SHP77 (cell line): ENCODE measurements at places on chromosomes 12 and 14.
A peak's percentile ranks its signal among the peaks of the same experiment; 100 is the strongest.

GRCh38 chr14:61223552-61223951 is 57.6 kb downstream of the TMEM30B start:
- no peak for DNase-seq

DNA sequence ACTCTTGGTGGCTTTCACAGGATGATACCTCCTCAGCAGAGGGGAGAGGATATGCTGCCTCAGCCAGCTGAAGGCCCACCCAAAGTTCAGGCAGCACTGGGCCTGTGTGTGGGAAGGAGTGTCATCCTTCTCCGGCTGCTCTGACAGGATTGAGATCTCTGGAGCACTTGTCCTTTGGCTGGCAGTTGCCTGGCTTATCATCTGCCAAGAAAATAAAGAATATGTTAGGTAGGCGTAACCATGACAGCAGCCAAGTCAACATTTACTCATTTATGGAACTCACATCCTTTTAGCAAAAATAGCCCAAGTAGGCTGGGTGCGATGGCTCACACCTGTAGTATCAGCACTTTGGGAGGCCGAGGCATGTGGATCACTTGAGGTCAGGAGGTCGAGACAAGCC is 68.5 kb downstream of the PPFIBP1 start:
- DNase-seq: no peak

GRCh38 chr12:3295646-3296408 is 195.2 kb upstream of the PRMT8 start:
- DNase-seq: no peak

- DNase-seq: no peak
Observed at GRCh38 chr12:58309806-58310205, 368.4 kb downstream of the ATP23 start.

DNA sequence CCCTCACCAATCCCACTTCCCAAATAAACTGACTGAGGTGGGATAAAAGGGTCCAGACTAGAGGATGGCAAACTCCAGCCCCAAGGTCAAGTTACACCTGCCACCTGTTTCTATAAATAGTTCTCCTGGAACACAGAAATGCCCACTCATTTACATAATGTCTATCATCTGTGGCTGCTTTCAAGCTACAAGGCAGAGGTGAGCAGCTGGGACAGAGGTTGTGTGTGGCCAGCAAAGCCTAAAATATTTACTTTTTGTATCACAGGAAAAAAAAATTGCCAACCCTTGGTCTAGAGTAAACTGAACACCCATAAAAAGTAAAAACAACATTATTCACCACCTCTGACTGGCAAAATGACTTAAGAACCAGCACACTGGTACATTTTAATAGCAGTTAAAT is 269.4 kb downstream of the RGS6 start:
- no peak for DNase-seq

- DNase-seq: no peak
Observed at GRCh38 chr14:95507174-95507573, 9.3 kb downstream of the SYNE3 start.

GRCh38 chr12:131828671-131829355 is 620 bp downstream of the MMP17 start:
- DNase-seq: no peak

DNA sequence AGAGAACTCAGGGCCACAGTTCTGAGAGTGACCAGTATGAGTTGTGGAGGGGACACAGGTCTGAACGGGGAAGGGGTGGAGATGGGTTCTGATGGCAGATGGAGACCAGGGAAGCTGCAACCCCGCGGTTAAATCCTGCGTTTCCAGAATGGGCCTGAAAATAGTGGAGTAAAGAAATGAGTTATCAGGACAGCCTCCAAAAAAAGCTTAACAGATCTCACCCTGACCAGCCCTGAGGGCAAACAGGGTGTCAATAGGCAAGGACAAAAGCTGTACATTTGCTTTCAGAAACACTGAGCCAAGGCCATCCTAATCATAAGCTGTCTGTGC is 555 bp upstream of the RTN1 start:
- no peak for DNase-seq

DNA sequence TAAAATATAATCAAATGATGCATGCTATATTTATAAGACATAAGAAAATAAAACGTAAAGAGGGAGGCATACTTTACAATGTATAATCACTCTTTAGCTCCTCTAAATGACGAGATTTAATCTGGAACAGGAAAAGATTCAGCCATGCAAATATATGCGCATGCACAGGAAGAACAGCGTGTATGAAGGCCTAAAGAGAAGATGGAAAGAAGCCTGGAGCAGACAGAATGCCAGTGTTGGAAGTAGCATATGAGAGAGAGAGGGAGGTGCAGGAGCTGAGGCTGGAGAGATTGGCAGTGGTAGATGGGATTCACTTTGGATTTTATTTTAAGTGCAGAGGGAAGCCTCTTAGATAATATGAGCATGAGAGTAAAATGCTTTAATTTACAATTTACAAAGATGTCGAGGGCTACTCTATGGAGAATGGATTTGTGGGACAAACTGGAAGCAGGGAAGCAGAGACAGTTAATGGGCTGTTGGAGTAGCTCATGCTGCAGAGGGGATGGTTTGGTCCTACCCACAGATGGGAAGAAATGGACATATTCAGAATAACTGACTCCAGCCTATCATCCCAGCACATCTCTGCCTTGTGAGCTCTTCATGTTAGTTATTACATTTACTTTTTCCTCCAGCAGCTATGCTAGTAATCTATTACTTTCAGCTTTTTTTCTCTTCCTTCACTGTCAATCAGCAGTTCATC is 411.1 kb downstream of the TMTC2 start:
- no peak for DNase-seq

DNA sequence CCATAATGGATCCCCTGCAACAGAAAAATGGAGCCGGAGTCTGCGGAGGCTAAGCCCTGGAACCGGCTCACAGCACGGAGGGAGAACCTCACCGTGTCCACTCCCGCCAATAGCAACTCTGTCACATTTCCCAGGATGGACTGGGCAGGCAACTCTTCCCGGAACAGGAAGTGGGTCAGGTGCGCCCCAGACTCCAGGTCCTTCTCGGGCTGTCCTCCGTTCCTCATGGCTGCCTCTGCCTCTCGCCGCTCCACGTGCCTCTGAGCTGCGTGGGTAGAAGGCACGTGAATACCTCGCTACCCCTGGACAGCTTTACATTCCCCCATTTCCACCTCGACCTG is 2.2 kb downstream of the CYP27B1 start:
- no peak for DNase-seq

DNA sequence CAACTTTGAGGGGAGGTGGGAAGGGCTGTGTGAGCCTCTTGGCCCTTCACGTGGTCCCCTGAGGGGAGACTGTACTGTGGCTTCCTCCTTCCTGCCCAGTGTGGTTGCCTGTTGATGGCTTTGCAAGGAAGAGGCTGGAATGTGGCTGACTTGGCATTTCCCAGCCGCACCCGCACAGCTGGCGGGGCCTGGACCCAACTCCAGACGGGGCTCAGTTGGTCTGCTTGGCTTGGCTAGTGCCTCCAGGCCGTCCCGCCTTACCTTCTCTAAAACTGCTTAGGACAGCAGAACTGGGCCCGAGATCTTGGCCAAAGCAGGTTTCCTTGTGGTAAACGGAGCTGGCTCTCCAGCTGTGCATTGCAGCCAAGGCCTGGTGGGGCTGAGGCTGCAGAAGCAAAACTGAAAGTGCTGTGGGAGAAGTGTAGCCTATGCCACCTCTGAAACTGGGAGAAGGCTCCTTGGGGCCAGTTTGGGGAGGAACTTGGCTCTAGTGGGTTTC is 139.5 kb downstream of the SMOC1 start:
- DNase-seq: no peak

DNA sequence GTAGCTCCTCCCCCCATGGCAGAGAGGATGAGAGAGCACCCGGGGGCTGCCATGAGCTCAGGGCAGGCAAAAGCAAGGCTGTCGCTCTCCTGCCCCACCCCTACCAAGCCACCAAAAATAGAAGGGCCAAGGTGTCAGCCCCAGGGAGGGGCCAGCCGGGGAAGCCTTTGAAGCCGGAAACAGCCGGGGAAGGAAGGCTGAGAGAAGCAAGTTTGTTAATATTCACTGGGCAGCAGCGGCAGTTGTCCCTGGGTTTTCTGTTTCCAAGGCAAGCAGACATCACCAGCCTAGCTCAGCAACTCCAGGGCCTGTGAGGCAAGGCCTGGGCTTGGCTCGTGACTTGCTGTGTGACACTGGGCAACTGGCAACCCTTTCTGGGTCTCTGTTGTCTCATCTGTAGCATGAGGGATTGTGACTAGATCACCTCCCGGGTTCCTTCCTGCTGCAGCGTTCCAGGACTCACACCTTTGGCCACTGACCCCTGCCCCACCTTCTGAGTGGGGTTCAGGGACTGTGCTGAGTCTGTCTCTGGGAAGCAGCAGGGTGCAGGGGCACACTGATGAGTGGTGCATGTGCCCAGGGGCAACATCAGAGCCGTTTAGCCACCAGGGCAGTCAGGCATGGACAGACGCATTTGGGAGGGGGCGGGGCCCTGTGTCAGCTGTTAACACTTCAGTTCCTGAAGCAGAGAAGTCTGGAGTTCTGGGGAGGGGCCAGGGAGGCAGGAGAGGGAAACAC is 24.3 kb downstream of the SYNDIG1L start:
- DNase-seq: peak; percentile 4

DNA sequence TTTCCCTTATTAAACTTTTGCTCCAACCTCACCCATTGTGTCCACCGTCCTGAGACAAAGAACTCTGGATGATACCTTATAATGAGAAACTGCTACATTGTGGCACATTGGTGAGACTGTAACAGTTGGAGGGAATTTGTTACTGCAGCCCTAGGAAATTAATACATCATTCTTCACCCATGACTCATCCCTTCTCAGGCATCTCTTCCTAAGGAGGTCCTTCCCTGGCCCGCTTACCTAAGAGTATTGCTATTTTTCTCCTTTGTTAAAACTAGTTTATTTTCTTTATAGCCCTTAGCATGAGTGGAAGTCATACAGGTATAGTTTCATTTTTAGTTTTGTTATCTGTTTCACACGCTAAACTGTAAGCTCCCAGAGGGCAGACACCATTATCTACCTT is 87.1 kb downstream of the TMEM260 start:
- no peak for DNase-seq

GRCh38 chr12:89901906-89902642 is 193.4 kb upstream of the ATP2B1 start:
- DNase-seq: no peak

GRCh38 chr14:75147423-75148071 is 20.7 kb upstream of the NEK9 start:
- DNase-seq: no peak

DNA sequence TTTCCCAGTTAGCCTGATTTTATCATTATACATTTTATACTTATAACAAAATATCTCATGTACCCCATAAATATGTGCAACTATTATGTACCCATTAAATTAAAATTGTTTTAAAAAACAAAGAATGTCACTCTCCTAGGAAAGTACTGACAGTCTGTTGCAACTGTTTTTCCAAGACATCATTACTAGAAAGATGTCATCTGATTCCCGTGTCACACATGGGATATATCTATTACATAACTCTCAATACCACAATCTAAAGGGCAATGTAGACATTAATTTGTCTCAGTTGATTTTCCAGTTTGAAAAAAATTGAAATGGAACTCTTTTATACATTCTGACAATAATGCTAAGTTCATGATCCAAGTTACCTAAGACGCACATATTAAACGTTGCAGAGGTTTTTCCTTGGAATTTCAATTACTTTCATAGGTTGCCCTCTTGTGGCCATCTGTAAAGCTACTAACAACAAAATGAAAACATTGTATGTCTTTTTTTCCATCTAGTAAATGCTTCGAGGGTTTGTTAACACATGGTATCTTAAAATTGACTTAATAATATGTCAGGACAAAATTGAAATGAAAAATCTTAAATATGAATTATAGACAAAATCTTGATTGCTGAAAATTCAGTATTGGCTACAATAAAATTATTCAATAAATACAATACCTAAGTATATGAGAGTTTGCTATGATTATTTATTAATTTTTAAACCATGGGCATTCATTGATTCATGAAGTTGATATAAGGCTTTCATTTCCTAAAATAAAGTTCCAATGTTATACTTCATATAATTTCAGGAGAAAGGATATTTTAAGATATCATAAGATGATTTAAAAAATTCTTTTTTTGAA is 131.6 kb downstream of the PPFIA2 start:
- peak; percentile 54 for DNase-seq

DNA sequence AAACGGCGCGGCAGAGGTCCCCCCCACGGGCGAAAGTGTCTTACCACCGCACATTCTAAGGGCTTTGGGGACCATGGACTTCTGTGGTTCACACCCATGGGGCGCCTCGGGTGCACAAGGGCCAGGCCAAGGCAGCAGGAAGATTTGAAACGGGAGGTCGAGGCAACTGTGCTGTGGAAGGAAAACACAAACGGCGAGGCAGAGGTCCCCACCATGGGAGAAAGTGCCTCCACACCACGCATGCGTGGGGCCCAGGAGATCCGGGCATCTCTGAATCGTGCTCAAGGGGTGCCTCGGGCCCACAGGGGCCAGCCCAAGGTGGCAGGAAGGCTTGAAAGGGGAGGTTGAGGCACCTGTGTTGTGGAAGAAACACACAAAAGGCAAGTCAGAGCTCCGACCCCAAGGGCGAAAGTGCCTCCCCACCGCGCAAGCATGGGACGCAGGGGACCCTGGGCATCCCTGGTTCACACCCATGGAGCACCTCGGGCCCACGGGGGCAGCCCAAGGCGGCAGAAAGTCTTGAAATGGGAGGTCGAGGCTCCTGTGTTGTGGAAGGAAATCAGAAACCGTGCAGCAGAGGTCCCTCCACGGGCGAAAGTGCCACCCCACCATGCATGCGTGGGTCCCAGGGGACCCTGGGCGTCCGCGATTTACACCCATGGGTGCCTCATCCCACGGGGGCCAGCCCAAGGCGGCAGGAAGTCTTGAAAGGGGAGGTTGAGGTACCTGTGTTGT is 371.0 kb downstream of the ALG10 start:
- DNase-seq: no peak

GRCh38 chr14:53153702-53154112 is 584 bp upstream of the DDHD1 start:
- DNase-seq: no peak

DNA sequence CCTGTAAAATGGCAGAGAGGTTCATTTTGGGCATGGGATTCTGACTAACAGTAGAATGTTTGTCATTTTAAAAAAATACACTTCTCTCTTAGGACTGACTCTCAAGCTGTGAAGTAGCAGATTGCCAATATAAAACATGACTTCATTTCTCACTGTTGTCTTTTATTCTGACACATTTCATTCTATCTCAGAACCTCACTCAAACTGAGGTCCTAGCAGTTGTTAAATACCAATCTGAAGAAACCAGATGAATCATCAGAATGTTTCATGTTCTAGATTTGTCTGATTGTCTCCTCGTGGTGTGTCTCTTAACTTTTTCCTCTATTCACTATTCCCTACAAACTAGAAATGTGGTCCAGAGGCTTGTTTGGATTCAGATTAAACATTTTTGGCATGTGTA is 276.5 kb upstream of the NPAS3 start:
- no peak for DNase-seq

DNA sequence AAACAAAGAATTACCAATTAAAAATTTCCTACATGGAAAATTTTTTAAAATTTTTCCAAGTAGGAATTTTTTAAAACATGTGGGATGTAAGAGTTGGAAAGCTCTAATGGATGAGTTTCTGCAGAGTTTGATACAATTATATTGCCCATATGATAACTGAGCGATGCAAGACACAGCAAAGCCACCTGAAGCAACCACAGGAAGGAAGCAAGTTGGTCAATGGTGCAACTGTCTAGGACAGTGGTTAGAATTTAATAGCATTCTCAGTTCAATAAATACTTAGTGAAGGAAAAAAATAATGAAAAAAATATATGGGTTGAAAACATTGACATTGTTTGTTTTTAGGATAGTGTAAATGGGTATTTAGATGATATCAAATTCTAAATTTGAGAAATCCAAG is 178.6 kb upstream of the GARIN2 start:
- no peak for DNase-seq

GRCh38 chr12:68538726-68539614 is 71.7 kb upstream of the RAP1B start:
- no peak for DNase-seq
